ENCODE measurements at places on chromosomes 7 and 10. TPM values are rescaled to one million over a fixed set of nuclear protein-coding genes. Genes with fewer than 3 reads are reported as not detected.

- DNase-seq: peak; percentile 57
These were observed 884 bp downstream of the ICA1 start for GRCh38 chr7:8260871-8261694.

- DNase-seq: no peak
These were observed 255.5 kb upstream of the C7orf33 start for GRCh38 chr7:148334959-148335577.

DNA sequence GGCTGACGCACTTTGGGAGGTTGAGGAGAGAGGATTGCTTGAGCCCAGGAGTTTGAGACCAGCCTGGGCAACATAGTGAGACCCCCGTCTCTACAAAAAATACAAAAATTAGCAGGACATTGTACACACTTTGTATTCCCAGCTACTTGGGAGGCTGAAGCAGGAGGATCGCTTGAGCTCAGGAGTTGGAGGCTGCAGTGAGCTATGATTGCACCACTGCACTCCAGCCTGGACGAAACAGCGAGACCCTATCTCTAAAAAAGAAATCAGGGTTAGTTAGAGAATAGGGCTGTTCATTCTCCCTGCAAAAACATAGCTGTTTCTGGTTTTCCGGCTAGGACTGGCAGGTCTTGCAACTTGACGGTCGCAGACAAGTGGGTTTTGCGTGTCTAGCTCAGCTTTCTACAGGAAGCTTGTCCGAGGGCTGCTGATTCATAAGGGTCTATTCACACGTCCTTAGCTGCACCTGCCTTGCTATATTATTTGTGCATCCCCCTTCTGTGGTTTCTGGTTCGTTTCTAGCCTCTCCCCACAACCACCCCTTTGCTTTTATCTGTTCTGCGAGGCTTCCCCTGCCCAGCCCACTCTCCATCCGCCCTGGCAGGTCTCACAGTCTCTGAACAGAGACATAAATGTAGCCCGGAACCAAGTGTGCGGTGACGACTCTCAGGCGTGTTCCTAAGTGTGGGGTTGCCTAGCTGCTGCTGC is 10.7 kb downstream of the AMZ1 start:
- peak; percentile 73 for DNase-seq

DNA sequence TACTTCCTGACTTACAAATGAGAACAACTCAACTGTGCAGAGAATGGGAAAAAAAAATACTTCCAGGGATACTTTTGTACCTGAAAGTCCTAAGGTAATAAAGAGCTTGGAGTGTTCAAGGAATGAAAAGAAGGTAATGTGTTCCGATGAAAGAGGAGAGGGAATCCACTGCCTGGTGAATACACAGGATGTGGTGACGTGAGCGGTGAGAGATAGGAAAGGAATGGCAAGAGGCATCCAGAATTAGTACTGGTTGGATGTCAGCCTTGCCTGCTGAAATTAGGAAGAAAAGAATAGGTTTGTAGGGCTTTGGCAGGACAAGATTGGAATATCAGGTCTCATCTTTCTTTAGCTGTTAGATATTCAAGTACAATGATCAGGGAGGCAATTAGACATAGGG is 347.7 kb downstream of the POM121L12 start:
- no peak for DNase-seq

DNA sequence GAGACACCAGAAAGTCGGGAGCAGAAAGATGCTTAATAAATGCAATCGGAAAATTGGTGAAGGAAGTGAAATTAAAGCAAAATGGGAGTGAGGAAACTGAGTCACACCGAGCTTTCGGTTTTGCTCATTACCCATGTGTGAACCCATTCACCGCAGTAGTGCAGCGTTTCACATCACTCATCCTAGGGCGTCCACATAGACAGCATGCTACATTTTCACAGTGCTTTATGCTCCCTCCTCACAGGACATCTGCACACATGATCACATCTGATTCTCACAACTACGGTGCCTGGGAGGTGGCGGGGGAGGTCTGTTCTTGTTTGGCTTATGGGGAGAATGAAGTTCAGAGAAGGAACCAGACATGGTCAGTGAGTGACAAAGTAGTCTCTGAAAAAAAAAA is 36.6 kb upstream of the ATP6V0A4 start:
- no peak for DNase-seq

- DNase-seq: no peak
These were observed 52.4 kb upstream of the PRKAR1B start for GRCh38 chr7:779480-779879.

GRCh38 chr7:48035967-48036478 is 680 bp downstream of the C7orf57 start:
- no peak for DNase-seq

GRCh38 chr10:11894381-11895107 is 71.4 kb downstream of the PROSER2 start:
- no peak for DNase-seq

DNA sequence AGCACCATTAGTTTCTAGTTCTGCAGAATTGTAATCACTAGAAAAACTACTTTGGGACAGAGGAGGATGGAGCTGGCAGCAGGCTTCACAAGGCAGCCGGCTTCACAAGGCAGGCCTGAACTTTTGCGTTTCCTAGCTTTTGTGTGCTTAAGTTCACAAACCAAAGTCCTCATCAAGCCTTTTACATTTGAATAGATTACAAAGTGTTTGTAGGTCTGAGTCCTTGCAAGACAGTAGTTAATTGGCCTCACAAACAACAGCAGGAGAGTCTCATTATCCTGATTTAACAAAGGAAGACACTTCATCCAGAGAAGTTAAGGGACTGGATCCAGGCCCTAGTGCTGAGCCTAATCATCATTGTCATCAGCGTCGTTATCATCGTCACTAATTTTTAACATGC is 147.8 kb upstream of the AUTS2 start:
- DNase-seq: no peak

DNA sequence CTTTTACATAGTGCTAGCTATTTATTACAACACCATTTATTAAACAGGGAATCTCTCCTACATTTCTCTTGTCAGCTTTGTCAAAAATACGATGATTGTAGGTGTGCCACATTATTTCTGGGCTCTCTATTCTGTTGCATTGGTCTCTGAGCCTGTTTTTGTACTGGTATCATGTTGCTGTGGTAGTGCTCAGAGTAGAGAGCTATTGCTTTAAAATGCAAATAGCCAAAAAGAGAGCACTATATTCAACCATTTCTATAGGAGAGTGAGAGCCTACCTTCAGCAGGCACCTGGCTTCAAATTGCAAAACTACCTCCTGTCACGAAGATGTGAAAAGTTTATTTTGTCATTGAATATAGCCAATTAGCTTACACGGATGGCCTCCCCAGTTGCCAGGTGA is 8.1 kb downstream of the ZNF92 start:
- DNase-seq: no peak

GRCh38 chr10:92571649-92572048 is 2.2 kb downstream of the IDE start:
- DNase-seq: no peak

DNA sequence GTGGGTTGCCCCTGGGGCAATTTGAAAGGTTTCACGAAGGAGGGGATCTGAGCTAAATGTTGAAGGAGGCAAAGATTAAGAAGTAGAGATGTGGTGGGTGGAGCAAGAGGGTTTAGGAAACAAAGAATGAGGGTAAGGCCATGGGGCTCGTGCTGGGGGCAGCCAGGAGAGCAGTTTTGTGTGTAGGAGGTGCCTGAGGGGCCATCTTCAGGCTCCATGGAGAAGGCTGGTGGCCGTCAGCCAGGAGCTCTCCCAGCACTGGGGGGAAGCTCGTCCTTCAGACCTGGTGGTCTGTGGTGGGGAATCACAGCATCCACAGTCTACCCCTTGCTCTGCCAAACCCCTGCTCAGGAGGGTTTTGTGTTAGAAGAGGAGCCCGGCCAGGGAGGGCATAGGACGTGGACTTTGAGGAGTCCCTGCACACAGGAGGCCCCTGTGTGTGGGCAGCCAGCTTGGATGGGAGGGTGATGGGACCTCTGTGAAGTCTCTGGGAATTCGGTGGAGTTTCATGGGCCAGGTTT is 11.8 kb upstream of the CXCL12 start:
- no peak for DNase-seq

DNA sequence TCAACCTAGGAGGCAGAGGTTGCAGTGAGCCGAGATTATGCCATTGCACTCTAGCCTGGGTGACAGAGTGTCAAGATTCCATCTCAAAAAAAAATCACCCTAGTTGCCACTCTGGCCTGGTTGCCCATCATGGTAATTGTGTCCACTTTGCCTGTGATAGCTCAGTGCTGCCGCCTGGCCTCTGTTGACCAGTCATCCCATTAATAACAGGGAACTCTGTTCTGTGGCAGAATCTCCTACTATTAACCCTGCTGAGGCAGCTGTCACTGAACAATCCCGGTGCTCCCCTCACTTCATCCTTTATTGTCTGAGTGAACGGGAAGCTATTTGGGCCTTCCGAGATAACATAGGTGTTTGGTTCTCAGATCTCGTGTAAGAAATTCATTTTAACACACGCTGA is 14.6 kb downstream of the ZNF3 start:
- DNase-seq: no peak

GRCh38 chr7:71267734-71268469 is 136.0 kb downstream of the GALNT17 start:
- DNase-seq: no peak

DNA sequence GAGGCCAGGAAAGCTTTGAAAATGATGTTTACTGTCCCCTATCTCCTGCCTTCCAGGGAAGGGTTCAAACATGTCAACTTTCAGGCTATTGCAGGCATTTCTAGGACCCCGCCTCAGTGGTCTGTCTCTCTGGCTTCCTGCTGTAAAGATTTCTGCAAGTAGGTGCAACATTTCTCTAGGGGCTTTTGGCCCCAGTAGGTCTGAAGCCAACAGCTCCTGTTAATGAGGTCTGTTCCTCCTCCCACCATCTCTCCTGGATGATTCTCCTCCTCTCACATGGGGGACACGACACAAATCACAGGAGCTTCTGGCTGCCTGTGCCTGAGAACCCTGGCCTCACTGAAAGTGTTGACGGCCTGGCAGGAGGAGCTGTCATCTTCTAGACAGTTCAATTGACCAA is 194.3 kb downstream of the CYP26A1 start:
- DNase-seq: no peak

GRCh38 chr7:2048531-2048930 is 184.2 kb downstream of the MAD1L1 start:
- DNase-seq: no peak

- no peak for DNase-seq
These were observed 31.8 kb downstream of the GSTO2 start for GRCh38 chr10:104300736-104301292.

Gene AMPH
- 0.18 TPM for total RNA-seq

Gene SLC25A13
- 63.4 TPM for total RNA-seq

Gene OR2A42
- not detected for total RNA-seq

Gene METTL27
- 6.0 TPM for total RNA-seq

DNA sequence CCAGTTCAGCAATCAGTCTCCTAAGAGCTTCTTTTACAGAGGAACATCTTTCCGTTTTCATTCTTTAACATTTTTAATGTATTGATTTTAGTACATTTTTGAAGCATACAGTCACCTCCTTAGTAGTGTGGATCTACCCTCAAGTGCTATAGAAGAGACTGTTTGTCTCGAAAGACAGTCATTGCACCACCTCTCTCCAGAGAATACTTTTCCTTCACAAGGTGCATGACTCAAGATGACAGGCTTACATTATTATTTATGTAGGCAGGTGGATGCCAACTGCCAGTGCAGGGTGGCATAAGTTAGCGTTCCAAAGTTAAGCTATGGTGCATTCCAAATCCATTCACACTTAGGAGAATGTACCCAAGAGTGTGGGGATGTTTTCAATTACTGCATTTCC is 71.8 kb downstream of the ZEB1 start:
- no peak for DNase-seq

DNA sequence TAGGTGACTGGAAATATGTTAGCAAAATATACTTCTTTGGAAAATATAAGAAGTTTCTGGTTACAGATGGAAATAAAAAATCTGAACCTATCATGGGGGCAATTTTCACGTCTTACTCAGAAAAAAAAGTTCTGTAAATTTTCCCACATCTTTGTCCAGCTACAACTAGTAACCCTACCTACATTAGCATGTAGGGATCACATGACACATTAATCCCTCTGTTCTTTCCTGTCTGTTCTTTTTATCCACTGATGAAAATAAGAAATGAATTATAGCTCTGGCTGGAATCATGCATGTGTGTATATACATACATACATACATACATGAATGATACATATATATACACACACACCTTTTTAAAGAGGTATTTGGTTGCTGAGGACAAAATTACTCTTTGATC is 3.6 kb upstream of the FAM53B start:
- no peak for DNase-seq

DNA sequence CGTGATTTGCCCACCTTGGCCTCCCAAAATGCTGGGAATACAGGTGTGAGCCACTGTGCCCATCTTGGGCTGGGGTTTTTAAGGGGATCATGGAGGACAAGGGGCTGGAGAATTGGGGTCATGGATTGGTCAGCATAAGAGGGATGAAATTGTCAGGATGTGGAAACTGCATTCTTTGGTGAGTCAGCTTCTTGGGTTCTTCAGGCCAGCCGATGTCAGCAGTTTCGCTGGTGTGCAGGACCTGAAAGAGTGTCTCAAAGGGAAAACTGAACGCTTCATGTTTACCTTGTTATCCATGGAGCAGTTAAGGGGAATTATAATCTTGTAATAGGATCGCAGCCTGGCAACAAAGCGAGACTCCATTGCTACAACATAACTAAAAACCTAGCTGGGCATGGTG is 13.0 kb downstream of the GALNT17 start:
- DNase-seq: no peak

- no peak for DNase-seq
These were observed 98.2 kb downstream of the FANK1 start for GRCh38 chr10:125994601-125995000.

DNA sequence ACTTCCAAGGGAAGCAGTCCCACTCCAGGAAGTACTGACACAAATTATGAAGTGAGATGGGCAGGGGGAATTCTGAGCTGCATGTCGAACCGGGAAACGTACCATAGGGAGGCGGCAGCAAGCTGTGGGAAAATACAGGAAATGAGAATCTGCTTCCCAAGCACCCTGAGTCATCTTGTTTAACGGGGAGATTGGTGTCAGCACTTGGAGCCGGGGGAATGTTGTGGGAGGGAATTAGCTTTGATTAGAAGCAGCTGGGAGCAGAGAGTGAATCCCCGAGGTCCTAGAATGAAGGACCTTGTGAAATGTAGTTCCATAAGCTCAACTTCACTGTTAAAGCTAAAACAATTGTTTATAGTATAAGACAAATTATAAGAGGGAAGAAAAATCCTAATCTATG is 141.4 kb upstream of the PRKCQ start:
- no peak for DNase-seq

- DNase-seq: no peak
These were observed 985.1 kb downstream of the SORCS1 start for GRCh38 chr10:106179430-106179829.

DNA sequence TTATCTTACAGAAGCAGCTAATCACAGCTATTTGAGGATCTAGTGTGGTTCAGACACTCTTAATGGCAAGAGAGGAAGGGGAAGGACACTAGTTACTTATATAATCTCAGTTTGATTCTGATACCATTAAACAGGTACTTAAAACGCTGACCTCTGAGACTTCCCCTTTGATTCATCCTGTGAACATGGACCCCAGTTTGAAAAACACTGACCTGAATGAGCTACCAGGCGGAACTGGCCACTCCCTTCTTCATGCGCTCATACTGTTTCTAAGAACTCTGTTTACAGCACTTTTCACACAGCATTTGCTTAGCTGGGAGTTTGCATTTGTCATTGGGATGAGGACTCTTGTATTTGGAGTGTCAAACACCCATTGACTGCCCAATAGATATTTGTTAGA is 45.7 kb downstream of the BEND7 start:
- DNase-seq: no peak

All from Peyer's patch (tissue), 4 donors.